ENCODE measurements at places on chromosomes 6 and 20.

- DNase-seq: no peak
These were observed 24.0 kb downstream of the SDCBP2 start for GRCh38 chr20:1304710-1305515.

- no peak for DNase-seq
These were observed 47.2 kb upstream of the STMND1 start for GRCh38 chr6:17054647-17055046.

DNA sequence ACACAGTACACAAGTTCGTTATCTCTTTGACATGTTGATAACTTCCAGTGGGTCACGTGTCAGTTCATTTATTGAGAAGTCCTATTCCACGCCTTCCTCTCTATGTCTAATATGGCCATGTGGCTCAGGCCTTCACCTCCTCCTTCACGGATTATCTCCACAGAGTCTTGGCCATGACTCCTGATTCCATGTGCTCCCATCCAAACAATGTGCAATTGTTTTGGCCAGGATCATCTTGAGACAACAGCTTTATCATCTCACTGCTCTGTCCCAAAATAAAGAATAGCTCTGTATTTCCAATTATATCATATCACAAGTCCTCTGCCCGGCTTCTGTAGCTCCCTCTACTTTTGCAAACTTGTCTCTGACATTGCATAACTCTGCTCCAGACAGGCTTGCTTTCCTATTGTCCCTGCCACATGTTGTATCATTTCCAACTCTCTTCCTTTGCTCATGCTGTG is 11.1 kb upstream of the TXNDC5 start:
- no peak for DNase-seq

DNA sequence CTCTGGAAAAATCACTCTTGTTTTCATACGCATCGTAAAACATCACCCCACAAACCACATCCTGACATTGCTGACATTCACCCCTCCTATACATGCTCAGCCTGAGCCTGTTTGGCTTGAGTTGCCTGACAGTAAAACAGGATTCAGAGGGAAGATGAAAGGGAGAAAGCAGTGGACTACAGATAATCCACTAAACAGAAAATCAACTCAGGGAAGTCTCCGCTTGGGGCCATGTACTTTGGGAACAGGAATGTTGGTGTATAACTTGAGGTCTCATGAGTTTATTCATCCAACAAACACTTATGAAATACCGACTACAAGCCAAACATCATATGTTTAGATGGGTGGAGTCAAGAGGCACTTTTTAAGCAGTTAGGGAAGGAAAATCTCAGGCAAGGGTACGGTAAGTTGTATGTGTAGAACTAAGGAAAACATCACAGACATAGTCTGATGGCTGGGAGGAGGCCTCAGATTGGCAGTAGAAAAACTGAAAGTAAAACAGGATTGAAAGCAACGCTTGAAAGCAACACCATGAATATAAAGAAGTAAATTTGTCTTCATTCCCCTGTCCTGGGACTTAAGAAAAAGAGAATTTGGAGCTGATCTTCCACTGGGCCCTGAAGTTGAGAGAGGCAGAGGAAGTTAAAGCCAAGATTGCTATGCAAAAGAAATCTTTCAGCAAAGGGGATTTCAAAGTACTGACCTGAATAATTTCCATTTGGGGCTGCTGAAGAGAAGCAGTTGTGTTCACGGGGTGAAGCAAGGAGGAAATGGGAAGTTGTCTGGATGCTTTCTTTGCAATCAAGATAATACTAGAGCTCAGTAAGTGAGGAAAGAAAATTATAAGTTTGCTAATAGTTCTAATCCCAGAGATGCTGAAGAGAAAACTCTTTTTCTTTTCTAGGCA is 28.8 kb downstream of the PDE7B start:
- no peak for DNase-seq

GRCh38 chr6:104957301-104958177 is 632 bp downstream of the LIN28B start:
- DNase-seq: no peak

DNA sequence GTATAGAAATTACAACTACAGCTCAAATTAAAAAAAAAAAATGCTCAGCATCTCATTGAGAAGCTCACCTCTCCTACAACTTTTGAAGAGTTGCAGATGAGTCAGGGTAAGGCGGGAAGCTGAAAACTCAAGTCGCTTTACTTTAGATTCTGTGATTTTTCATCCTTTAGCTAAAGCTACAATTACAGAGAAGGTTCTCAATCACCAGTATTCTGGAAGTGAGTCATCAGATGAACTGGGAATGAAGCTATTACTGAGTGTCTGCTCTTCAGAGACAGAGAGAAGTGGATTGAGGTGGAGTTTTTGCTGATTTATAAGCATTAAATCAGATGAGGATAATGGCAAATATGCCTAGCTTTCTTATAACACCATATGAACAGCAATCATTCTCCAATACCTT is 91.9 kb downstream of the TFAP2A start:
- DNase-seq: no peak

DNA sequence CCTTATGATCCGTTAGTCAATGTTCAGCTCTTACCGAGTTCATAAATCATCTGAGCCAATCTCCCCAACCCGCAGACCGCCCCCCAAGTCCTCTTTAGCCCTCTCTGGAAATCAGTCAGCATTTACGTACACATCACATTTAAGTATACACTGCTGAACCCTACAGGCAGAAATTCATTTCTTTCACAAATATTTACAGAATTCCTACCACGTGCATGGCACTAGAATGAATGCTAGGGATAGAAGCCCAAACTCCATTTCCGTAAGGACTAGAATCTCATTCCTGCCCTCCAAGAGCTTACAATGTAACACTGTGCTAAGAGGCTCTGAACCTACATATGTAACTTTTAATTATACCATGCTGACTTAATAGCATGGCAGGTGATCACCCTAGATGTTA is 1.8 kb downstream of the OSER1 start:
- DNase-seq: no peak

- DNase-seq: no peak
These were observed 829.4 kb downstream of the EPHA7 start for GRCh38 chr6:92589996-92590395.

GRCh38 chr6:160128879-160129516 is 7.4 kb downstream of the SLC22A1 start:
- DNase-seq: no peak

DNA sequence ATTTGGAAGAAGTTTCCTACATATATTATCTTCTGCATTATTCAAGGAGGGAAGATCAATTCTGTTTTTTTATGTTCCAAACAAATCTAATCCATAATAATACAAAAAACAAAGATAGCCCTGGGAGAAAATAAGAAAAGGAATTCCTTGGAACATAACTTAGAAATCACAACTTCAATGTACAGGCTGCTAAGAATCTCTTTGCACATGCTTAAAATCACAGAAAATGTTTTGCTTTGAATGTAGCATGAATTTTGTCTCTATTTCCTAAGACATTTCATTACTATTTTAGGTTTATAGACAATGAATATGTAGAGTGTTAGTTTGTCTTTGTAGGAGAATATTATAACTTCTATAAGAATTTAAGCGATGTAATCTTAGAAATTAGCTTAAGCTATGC is 700.1 kb downstream of the RNF144B start:
- DNase-seq: no peak

- no peak for DNase-seq
These were observed 13.3 kb upstream of the DST start for GRCh38 chr6:56655996-56656395.

DNA sequence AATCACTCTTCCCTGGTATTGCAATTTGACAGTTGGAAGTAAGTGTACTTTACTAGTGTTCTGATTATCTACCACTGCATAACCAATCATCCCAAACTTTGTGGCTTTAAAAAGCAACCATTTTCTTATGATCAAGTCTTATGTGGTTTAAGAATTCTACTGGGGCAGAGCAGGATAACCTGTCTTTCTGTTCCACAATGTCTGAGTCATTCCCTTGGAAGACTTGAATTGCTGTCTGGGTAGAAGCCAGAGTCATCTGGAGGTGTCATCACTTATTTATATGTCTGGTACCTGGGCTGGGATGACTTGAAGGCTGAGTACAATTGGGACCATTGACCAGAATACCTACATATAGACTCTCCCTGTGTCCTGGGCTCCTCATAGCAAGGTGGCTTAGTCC is 644.3 kb downstream of the HDGFL1 start:
- DNase-seq: no peak

DNA sequence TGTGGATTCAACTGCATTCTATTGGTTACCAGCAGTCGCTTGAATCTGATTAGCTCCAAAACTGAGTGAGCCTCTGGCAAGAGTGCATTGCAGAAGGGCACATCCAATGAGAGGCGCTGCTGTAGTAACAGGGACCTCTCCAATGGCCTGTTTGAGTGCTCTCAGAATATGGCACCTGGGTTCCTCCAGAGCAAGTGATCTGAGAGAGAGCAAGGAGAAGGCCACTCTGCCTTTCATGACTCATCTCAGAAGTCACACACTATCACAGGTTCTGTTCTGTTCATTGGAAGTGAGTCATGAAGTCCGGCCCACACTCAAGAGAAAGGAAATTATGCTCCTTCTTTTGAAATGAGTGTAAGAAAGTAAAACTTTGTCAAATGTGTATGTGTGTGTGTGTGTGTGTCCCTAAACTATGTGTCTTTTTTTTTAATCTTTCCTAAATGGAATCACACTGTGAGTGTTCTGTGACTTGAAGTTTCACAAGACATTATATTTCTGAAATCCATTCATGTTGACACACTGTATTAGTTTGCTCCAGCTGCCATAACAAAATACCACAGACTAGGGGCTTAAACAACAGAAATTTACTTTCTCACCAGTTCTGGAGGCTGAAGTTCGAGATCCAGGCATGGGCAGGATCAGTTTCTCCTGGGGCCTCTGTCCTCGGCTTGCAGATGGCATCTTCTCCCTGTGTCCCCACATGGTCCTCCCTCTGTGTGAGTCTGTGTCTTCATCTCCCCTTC is 138.3 kb upstream of the CDYL start:
- DNase-seq: no peak

DNA sequence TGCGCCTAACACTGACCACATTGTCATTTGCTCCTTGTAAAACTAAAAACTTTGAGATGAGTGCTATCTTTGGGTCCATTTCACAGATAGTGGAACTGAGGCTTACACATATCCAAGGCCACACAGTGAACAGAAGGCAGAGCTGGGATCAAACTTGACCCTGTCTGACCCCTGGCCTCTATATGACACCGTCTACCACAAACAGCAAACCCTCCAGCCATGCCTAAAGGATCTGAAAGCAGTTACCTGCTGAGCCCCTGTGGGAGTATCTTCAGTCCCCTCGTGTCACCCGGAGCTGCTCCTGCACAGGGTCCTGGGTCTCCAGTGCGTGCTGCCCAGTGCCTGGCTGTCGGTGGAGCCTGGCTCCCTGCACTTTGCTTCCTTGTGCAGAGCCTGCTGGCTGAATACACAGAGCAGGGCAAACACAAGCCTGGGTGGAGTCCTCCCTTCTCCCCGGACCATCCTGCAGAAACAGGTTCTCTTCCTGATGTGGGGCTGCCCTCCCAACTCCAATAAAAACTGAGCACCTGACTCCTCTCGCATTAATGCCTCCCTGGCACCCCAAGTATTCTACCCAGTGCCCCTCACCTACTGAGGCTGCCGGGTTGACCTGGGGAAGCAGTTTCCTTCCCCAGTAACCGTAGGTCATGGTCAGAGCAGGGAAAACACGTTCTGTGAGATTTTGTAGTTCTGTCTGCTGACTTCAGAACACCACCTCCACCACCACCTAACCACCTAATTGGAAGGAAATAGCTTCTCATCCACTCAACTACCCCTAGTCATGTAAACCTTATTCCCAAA is at the start of gene BCAS1:
Gene BCAS1 (minus strand): TSS at position 408 of the 801 bp plus-strand sequence. CDS start 11,876 bp downstream, outside the sequence.
- no peak for DNase-seq

GRCh38 chr6:129517288-129517687 is 192.7 kb downstream of the ARHGAP18 start:
- DNase-seq: no peak

DNA sequence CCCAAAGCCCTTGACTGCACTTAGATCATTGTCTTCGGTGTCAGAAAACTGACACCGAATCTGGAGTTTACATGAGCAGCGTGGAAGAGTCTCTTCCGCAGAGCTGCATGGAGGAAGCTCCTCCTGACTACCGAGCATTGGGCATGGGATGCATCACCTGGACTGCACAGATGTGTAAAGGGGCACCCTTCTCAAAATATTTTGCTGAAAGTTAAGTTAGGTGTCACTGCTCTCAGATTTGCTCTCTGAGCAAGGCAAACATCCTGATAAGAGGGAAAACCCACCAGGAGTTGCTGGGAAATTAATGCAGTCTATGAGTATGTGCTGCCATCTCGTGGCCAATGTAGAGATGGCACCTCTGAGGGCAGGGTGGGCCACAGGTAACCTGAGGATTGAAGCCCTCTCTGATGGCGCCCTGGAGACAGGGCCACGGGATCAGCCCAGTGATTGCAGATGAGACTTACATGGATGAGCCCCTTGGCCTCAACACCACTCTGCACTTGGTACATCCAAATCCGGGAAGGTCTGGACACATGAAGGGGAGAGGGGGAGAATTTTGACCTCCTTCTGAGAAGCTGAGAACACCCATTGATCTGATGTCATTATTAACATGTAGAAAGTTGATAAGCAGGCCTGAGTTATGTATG is 129.9 kb downstream of the LPA start:
- DNase-seq: no peak

- DNase-seq: no peak
These were observed 10.6 kb upstream of the TUBB2B start for GRCh38 chr6:3237761-3238662.

DNA sequence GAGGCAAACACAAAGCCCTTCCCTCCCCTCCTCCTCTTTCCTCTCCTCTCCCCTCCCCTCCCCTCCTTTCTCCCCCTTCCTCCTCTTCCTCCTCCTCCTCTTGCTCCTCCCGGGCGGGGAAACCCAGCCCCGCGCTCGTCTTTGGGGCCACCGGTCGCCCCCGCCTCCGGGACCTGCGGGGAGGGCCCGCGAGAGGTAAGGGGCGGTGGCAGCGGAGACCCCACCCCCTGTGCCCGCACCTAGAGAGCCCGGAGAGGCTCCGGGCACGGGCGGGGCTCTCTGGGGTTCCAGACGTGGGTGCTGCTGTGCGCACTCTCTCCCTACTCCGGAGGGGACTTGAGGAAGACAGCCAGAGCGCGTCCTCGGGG is at the start of gene RIN2:
Gene RIN2 (plus strand): TSS at position 126 of the 368 bp plus-strand sequence. CDS start 131,344 bp downstream, outside the sequence.
- no peak for DNase-seq

DNA sequence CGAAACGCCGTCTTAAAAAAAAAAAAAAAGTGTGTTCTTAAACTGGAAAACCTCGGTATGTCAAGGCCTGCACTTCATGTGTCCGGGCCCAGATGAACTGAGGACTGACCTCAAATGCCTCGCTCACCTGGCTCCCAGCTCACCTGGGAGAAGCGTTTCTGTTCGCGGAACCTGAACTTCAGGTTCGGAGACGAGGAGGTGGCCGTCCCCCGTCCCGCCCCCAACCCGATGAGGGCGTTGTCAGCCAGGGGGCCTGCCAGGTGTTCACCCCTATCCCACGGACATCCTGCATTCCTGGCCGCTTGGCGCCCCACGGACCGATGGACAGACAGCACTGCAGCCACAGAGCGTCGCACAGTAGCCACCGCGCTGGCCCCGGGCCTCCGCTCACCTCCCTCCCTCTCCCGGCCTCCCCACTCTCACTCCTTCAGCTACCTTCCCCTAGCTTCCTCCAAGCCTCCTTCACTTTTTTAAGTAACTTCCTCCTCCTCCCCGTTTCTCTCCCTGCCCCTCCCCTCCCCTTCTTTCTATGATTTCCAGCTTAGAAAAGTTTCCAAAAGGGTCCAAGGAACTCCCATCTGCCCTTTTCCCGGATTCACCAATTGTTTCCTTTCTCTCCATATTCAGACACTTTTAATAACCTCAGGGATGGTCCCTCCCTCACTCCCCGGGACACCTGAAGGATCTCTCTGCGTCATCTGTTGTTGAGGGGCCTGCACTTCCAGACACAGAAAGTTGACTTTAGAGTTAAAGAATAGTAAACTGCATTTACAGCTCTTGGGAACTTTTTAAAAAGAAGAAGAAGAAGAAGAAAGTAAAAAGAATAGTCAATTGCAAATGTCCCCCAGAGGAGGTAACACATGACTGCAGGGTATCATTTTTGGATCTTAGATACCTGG is 22.7 kb upstream of the MCM3 start:
- no peak for DNase-seq

Data from NCI-H2107 (cell line).